ENCODE measurements at places on chromosomes 6 and 20.

DNA sequence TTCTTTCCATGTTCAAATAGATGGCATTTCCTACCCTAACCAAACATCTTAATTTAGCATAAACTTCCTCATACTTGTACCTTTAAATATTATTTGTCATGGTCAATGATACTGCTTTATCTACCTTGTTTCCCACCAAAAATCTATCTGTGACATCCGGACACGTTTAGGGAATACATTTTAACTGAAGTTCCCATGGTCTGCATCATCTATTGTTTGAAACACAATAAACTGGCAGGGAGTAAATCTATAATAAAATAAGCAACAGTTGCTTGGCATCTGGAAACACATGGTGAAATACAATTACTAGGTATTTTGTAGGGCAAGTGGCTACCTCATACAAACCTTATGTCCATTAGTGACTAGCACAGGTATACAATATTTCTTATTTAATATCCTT lies 289.1 kb downstream of the GJA1 start:
- DNase-seq: no peak

GRCh38 chr20:2295886-2296515 lies at the start of gene TGM3:
Gene TGM3 (plus strand): TSS chr20:2296001. CDS start chr20:2296064, 63 bp downstream.
- DNase-seq: no peak

GRCh38 chr6:44668391-44668930 lies 281.0 kb downstream of the CDC5L start:
- DNase-seq: no peak

GRCh38 chr6:52135217-52135616 lies 47.8 kb upstream of the PKHD1 start:
- no peak for DNase-seq

- no peak for DNase-seq
Observed at GRCh38 chr6:51350308-51350904, 531.7 kb downstream of the TFAP2B start.

DNA sequence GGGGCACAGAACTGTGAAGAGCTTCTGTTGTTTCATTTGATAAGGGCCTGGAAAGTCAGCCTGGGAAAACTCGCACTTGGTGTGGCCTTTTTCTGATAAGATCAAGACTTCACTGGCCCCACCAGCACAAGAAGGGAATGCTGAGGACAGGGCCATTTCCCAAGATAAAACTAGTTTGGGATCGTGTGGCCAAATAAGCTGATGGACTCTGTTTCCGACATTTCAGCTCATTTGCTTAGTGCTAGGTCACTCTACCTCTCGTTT lies 116.0 kb downstream of the CLIC5 start:
- DNase-seq: no peak

- no peak for DNase-seq
Observed at GRCh38 chr20:57809149-57809548, 99.3 kb upstream of the PMEPA1 start.

DNA sequence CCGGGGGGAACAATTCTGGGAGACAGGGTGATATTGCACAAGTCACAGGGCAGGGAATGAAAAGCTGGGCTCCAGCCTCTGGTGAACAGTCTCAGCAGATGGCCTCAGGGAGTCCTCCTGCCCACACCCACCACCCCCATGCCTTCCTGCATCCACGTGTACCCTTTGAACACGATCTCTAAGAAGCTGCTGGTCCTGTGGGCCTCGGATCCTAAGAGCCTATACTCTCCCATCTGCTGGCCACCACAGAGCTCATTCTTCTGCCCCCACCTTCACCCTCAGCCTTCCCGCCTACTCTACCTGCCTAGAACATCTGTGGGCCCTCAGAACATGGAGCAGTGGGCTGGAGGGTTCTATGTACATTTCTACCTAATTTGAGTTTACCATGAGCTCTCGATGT lies 60.3 kb downstream of the TRERF1 start:
- no peak for DNase-seq

GRCh38 chr6:80181352-80182081 lies 75.0 kb downstream of the BCKDHB start:
- no peak for DNase-seq

All from stimulated activated CD4-positive, alpha-beta T cell treated with anti-CD3 and anti-CD28 coated beads, Interleukin-15, amount 100 ng/mL, for 1 hour (primary cell).